ENCODE measurements at places on chromosomes 4 and X.

DNA sequence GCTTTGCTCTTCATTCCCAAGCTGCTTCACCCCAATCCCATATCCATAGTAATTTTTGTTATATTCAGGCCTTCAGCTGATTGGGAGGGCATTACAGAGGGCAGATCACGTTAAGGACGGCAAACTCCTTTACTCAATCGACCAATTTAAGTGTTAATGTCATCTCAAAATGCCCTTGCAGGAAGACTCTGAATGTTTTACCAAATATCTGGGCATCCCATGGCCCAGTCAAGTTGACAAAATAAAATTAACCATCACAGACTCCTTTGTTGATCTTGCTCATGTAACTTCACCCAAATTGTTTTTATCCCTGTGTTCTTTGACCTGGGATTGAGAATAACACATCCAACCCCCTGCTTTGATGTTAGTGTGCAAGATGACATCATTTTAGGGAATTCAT is 1018.3 kb upstream of the LCORL start:
- no peak for DNase-seq

GRCh38 chrX:46617906-46618305 is 44.3 kb downstream of the CHST7 start:
- DNase-seq: no peak

DNA sequence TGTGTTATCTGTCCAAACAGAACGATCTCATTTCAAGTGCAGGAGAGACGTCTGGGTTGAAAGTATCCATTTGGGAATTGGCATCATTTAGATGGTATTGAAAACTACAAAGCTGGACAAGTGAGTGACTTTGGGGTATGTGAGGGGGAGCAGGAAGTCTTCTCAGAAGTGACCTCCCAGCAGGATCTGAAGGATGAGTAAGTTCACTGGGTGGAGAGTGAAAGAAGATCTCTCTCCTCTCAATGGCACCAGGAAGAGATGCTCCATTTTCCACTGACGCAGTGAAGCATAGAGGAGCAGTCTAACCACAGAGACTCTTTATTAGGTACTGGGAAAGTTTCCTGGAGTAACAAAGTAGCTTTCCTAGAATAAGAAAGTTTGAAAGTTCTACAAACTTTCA is 161.0 kb downstream of the CPE start:
- no peak for DNase-seq

GRCh38 chr4:104519588-104519987 is 24.9 kb upstream of the CXXC4 start:
- DNase-seq: no peak

DNA sequence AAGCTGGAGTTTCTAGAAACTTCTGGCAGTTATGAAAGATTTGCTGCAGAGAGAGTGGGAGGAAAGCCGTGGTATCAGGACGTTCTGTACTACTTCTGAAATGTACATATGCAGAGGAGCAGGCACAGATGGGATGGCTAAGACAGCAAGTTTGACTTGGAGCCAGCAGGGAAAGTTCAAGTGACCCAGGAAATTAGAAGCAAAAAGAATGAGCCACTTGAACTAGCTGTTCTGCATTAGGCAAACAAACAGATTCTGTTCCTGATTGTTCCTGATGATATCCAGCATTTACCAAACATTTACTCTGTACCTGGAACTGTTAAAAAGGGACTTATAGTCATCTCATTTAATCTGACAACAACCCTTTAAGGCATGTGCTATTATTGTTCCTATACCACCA is 41.4 kb upstream of the CXCL13 start:
- peak; percentile 8 for DNase-seq

- peak; percentile 22 for DNase-seq
Observed at GRCh38 chr4:56434599-56435139, 746 bp downstream of the PPAT start.

DNA sequence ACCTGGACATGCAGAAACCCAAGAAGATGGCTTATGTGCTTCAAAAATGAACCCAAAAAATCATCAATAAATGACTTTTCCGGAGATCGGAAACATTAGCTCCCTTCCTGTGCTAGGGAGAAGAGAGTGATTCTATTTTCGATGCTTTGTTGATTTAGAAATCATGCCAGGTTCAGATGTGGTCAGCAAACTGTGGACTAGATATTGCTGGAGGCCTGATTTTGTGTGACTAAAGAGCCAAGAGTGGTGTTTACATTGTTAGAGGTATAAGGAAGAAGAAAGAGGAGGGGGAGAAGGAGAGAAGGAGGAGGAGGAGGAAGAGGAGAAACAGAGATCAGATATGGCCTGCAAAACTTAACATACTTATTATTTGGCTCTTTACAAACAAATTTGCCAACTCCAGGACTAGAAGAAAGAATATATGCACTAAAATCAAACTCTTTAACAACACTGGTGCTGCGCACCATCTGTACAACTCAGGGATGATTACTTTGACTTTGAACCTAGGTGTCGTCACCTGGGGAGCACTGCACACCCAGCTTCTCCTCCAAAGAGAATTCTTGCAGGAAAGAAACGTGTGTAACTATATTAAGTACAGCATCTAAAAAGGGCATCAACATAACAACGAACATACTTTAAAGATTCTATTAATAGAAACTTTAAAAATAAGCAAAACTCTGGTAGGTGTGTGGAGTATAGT is 664.9 kb upstream of the LCORL start:
- DNase-seq: no peak

DNA sequence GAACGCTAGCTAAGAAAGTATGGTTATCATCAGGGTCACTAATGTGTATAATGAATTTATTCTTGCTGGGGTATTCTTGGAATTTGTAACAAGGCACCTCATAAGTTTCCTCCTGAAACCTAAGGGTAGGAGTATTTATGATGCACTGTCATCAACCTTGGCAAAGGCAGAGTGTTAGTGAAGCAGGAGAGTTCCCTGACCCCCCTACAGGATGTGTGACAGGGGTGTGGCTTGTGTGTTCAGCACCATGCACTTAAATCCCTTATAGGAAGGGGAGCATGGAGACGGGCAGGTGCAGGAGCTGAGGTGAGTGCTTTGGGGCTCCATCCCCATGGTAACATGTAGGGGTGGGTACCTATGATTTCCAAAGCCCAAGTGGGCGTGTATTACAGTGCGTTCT is 237.7 kb downstream of the GALNTL6 start:
- DNase-seq: no peak
